ENCODE measurements at places on chromosomes 12 and 14. TPM values are rescaled to one million over a fixed set of nuclear protein-coding genes. Genes with fewer than 3 reads are reported as not detected.

GRCh38 chr12:62876938-62877548 lies 57.9 kb downstream of the PPM1H start:
- no peak for DNase-seq

DNA sequence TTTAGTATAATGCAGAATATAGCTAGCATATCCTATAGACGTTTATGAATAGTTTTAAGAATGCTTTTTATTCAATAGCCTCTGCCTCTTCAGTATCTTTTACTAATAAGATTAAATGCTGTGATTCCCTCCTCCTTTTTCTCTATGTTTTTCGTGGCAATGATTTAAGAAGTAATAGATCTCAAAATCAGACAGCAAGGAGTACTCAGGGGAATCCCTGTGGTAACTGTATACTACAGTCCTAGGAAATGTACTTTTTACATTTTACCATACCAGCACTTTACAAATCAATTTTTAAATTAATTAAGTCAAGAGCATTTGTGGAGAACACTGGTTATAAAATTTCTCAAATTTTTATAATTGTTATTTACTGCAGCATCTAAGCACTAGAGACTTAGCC lies 240.6 kb upstream of the CAND1 start:
- no peak for DNase-seq

GRCh38 chr12:110577864-110578693 lies 5.0 kb downstream of the PPTC7 start:
- no peak for DNase-seq

GRCh38 chr12:49932533-49933130 lies 17.9 kb upstream of the AQP2 start:
- DNase-seq: no peak

GRCh38 chr14:53193193-53193592 lies 40.1 kb upstream of the DDHD1 start:
- DNase-seq: no peak

DNA sequence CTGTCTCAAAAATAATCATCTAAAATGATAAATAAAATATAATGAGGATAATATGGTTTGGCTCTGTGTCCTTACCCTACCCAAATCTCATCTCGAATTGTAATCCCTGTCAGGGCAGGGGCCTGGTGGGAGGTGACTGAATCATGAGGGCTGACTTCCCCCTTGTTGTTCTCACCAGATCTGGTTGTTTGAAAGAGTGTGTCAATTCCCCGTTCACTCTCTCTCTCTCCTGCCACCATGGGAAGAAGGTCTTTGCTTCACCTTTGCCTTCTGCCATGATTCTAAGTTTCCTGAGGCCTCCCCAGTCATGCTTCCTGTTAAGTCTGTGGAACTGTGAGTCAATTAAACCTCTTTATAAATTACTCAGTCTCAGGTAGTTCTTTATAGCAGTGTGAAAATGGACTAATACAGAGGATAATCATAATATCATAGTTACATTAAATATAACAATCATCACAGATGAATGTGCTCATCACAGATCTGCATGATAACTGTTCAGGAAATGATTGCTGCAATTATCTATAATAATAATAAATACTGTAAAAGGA lies 12.6 kb downstream of the EFCAB11 start:
- no peak for DNase-seq

DNA sequence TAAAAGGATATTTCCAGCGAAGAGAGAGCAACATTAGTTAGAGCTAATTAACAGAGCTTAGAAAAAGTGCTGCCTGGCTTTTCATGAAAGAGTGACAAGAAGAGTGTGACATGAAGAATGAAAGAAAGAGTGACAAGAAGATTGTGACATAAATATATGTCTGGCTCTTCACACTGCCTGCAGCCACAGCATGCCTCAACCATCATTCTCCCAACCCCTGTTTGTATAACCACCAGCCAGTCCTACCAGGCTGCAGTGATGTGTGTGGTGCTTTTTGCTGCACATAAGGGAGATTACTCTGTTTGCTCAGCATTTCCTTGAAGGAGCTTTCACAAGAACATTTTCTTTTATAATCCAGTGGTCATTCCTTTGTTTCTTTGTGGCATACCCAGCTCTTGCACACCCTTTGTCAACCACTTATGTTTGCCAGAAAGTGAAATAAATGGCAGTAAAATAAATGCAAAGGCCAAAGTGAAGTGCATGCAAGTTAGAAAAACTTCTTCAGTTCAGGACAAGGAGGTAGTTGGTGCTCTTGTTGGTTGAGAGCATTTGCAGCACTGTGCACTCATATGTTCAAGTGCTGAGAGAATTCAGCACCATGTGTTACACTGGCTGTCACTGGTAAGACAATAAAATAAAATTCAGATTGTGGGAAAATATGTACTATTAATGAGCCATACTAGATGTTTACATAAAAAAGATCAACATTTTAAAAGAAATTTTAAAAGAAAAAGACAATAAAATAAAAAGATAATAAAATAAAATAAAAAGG lies 50.6 kb downstream of the KIF21A start:
- DNase-seq: no peak

- no peak for DNase-seq
These were observed 245.3 kb downstream of the ZFP36L1 start for GRCh38 chr14:68547305-68548193.

DNA sequence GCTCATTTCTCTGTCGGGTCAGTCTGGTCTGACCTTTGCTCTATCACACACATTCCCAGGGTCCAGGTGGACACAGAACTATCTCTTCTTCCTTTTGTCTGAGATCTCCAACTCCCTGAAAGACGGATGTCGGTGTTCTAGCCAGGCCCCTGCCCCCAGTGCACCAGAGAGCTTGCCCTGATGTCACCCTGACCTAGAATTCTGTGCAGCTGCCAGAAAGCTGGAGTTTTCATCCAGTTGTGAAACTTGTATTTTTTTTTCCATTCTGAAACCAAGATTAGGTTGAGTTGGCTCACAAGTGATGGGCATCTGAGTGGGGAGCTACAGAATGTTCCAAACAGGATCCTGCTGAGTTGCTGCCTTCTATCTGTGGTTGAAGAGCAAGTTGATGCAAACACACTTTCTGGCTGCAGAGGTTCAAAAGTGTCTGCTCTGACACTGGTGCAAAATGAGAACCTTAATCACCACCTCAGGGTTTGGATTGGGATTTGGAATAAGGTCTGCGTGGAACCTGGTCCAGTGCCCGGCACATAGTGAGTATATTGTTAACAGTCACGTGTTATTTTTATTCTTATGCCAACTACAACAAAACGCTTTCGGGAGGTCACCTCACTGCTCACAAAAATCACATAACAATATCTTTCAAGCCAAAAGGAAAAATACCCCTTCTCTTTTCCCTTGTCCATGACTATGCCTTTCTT lies 211.5 kb downstream of the SLC15A4 start:
- DNase-seq: no peak

- DNase-seq: no peak
These were observed 22.2 kb downstream of the LPCAT3 start for GRCh38 chr12:6996040-6996441.

- DNase-seq: no peak
These were observed 334.7 kb downstream of the BMP4 start for GRCh38 chr14:53621921-53622320.

DNA sequence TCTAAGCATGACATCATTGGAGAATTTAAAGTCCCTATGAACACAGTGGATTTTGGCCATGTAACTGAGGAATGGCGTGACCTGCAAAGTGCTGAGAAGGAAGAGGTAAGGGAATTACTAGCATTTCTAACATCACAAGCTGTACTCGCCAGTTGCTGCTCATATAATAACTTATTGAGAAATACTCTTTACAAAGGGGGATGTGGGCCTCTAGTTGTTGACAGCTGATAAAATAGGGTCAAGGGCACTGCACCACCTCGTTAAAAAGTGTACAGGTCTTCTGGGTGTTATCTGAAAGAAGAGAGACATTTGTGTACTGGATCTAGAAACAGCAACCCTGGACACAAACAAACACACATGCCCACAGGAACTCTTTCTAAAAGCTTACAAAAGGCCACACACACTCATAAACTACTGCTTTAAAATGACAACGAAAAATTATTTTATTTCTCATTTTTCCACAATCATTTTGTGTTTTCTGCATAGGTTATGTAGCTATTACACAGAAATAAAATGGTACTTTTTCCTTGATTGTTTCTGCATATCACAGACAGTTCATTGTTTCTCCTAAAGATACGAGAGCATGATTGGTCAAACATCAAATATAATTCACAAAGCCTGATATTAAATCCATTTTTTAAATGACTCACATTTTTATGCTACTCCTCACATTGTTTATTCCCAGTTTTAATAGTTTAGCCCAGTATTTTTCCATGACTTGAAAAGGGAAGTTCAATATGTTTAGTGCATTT lies 391.1 kb downstream of the PAWR start:
- DNase-seq: no peak

DNA sequence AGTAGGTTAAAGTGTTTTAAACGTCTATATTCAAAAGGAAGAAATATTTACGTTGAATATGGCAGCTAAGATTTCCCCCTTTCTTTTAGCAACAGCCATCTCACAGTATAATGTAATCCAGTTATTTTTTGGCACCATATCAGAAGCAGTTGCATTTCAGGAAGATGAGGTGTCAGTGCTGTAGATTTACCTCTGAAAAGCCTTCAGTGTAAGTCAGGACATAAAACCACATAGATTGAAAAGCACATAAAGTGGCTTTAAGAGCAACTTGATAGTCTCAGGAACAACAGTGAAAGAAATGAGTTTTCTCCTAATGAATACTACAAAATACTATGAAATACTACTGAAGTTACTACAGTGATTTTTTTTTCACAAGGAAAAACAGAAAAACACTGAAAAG lies 6.9 kb downstream of the MLH3 start:
- DNase-seq: no peak

Gene RFX4
- not detected for total RNA-seq

Gene PIGH
- total RNA-seq: 14.0 TPM

Gene A2M
- under 0.01 TPM for total RNA-seq

Gene STXBP6
- 5.1 TPM for total RNA-seq

Gene PLEKHD1
- total RNA-seq: under 0.01 TPM

Gene IAPP
- total RNA-seq: not detected

Gene CLEC9A
- 8.3 TPM for total RNA-seq

Gene TAS2R8
- not detected for total RNA-seq

All from hematopoietic multipotent progenitor cell (in vitro differentiated cells).